ENCODE measurements at places on chromosomes 13 and 19.

- DNase-seq = no peak
Measured at GRCh38 chr19:50833802-50834167, 411 bp upstream of the KLK15 start.

DNA sequence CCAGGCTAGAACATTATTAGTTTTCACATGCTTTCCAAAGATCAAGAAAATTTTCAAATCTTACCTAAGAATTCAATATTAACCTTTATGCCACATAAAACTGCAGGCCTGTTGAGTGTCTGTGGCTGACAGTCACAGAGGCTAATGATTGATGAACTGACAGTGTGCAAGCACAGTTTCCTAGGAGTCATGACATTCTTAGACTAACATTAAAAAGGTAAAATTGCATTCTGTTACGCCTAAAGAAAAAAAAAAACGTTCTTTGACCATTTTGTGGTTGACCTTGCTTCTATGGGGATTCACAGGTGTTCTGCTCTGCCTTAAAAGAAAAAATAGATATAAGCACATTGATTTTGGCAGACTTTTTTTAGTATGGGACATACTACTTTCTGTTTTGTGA is 1776.2 kb downstream of the PCDH9 start:
- no peak for DNase-seq

GRCh38 chr13:54175466-54175865 is 1146.9 kb downstream of the OLFM4 start:
- DNase-seq = no peak

GRCh38 chr19:45953676-45954075 is 20.0 kb downstream of the NOVA2 start:
- no peak for DNase-seq

- DNase-seq = no peak
Measured at GRCh38 chr13:31768351-31768750, 29.0 kb downstream of the RXFP2 start.

DNA sequence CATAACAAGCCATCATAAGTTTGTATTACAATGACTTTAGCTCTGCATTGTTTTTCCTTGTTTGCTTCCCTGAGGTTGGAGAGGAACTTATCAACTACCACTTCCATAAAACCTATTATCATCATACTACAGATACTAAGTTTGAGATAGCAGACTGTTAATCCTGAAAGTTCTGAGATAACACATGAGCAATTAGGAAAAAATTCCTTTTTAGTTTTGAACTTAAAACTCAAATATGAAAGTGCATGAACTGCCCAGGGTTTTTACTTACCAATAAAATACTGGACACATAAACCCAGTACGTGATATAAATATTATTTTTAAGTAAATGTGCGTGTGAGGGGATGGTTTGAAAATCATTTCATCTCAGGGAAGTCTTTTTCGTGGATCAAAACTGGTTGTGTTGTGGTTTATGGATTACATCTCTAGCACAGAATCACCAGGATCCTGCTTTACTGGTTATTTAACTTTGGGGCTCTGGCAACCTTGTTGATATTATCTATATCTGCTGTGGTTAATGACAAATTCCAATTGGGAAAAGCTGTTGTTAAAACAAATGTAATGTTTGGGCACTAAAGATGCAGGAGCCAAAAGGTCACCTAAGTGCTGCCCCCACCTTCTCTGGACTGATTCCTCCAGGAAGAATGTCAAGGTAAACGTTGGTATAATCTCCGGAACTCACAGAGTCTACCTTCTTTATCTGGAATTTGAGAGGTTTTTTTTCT is 12.4 kb downstream of the CDX2 start:
- no peak for DNase-seq

DNA sequence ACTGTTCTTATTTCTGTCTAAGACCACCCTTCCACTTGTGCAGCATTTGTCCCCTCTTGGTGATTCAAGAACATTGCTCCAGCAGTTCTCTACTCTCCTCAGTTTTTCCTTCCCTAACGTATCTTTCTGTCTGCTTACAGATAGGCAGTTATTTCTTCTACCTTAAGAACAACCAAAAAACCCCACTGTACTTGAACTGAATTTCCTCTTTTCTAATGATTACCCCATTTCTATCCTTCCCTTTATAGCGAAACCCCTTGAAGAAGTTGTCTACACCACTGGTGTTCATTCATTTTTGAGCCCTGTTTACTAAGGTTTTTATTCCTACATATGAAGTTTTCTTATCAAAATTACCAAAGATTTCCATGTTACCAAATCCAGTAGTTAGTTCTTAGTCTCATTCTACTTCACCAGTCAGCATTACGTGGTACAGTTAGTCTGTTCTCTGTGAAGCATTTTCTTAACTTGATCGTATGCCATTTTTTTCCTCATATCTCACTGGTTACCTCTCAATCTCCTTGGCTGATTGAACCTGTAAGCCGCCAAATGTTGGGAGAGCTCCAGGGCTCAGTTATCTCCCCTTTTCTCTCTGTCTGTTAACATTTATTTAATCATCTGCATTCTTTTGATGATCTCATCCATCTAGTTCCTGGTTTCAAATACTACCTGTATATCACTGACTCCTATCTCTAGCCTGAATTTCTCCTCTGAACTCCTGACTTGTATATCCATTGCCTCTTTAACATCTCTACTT is 9.0 kb downstream of the LSM14A start:
- no peak for DNase-seq

- no peak for DNase-seq
Measured at GRCh38 chr13:51269039-51269438, 46.8 kb downstream of the FAM124A start.

- DNase-seq = peak; percentile 96
Measured at GRCh38 chr19:11293433-11294389, 2.2 kb upstream of the TSPAN16 start.

DNA sequence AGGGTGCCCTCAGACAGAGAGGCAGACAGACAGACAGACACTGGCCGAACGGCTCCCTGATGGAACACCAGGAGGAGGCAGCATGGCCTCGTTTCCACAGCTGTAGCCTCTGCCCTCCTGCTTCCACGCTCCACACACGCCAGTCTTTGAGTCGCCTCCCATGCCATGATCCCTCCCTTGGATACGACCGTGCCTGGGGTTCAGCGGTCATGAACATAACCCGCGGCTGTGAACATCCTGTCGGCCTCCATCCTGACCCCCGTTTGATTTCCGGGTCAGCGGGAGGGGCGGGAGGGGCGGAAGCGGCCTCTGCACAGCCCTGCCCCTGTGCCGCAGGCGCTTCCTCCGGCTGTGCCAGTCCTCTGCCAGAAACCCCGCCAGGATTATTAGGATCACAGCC is 23.4 kb downstream of the GP6 start:
- DNase-seq = peak; percentile 82

DNA sequence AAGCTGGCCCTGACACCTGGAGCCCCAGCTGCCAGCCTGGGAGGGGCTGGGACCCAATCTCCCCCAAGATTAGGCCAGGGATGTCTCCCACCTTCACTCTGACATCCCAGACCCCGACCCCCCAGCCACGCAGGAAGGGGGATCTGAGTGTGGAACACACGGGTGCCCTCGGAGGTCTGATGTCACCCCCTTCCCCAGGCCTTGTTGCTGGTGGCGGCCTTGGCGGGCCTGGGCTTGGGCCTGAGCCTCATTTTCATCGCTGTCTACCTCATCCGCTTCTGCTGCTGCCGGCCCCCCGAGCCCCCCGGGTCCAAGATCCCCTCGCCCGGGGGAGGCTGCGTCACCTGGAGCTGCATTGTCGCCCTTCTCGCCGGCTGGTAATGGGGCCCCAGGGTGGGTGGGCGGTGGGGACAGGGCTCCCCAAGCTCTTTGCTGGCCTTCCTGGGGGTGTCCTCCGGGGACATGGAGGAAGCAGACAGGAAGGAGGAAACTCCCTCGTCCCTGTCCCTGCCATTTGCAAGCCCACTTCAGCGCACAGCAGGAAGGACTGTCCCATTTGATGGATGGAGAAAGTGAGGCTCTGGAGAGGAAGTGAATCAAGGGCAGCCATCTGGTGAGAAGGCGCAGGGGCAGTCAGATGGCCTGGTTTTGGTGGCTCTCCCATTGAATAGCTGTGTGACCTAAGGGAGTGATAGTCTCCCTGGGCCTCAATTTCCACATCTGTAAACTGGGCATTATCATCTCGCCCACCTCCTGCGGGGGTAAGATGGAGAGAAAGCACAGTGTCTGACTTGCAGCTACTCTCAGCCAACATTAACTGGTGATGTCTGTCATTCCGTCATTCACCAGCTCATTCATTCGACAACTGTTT is 3.9 kb downstream of the TTYH1 start:
- DNase-seq = no peak

GRCh38 chr19:52464798-52465470 is 11.6 kb downstream of the ZNF578 start:
- DNase-seq = peak; percentile 29

DNA sequence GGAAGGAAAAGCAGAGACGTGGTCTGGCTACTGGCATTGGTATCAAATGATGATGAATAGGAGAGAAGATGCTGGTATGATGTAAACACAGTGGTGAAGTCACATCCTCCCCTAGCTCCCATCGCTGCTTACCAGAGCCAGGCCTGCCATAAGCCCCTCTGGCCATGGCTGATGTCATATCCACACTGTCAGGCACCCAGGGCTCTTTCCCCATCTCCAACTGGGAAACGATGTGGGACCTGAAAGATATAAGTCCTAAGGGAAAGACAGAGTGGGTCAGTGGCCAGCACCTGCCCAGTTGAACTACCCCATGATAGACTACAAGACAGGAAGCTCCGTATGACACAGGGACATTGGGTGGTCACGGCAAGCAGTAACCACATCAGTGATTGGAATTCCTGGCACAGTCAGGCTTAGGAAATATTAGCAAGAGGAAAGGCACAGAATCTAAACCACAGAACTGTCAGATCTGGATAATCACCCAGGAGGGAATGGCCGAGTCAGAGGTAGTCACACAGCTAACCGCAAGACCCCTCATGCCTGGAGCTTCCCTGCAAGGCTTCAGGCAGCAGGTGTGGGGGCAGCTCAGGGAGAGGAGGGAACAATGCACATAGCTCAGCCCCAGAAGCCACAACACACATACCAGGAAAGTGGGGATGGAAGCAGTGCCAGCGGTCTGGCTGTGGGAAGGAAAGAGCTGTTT is 3.8 kb downstream of the ZNF792 start:
- DNase-seq = peak; percentile 97

GRCh38 chr19:56637976-56638555 is 4.9 kb upstream of the SMIM17 start:
- DNase-seq = peak; percentile 67

DNA sequence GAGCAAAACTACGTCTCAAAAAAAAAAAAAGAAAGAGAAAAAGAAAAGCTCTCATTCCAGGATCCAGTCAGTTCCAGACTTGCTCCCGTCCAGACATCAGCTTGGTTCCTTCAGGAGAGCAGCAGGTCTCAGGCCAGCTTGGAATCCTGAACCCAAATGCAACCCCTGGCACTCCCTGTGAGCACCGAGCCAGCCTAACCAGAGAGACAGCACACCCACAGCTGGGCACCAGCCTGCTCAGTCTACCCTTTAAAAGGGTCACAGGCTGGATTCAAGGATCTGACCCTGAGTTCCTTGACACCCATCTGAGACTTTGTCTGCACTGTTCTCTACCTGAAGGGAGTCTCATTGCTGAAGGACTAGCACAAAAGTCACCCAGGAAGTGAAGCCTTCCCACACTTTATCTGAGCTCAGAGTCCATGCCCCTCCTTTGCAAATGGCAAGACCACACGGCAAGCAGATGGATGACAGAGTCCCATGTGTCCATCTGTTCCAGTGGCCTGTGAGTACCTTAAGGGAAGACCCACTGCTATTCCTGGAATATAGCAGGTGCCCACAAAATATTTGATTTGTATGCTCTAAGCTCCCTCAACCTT is 1.4 kb downstream of the PEPD start:
- no peak for DNase-seq

- no peak for DNase-seq
Measured at GRCh38 chr13:63107179-63107943, 1691.7 kb upstream of the PCDH20 start.

GRCh38 chr19:13902993-13903555 is 2.8 kb downstream of the BRME1 start:
- DNase-seq = no peak

- DNase-seq = no peak
Measured at GRCh38 chr19:4980838-4981680, 12.1 kb downstream of the KDM4B start.

DNA sequence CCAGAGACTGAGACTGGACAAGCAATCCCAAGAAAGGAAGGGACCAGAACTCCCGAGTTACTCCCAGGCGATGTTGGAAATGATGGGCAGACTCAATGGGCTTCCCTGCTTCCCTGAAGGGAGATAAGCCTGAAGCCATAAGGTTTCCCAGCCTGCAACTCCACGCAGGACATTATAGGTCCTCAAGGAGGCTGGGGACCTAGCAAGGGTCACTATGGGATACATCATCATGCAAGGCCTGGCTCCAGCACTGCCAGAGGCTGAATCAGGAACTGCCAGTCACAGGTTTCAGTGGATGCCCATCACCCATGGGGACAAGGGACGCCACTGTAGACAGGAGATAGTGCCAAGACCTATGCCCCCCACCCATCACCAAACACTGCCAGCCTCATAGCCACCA is 338.7 kb downstream of the IRS2 start:
- no peak for DNase-seq

- DNase-seq = no peak
Measured at GRCh38 chr19:14378890-14379289, 2.4 kb upstream of the ADGRE5 start.

DNA sequence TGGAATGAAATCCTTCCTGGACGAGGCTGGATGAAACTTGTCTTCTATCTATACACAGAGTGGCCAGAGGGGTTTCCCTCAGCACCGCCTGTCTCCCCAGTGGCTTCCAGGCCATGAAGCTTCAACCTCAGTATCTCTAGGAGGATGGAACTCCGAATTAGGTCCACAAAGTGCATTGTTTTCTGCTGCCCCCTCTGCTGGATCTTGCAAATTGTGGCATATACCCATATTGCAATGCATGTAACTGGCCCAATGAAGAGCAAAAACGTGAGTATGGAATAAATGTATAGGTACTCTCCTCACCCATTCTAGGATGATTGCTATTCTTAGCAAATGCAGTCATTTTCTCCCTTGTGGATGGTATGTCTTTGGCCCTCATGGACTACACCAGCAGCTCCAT is 14.7 kb upstream of the LILRB4 start:
- no peak for DNase-seq

DNA sequence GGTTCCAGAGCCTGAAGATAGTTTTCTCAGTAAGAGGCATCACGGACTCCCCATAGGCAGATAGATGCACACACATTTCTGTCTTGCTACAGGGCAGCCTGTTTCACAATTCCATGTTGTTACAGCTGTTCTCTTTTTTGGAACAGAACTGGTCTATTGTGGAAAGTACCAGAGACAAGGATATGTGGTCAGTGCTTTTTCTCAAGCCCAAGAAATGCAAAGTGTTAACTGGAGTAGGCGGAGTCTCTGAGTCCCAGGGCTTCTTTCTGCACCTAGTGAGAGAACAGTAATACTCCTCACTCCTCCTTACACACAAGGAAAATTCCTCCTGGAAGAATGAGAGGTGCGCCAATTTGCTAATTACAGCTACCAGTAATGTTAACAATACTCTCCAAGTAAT is 141.6 kb upstream of the ARGLU1 start:
- no peak for DNase-seq

GRCh38 chr13:106233134-106233735 is 302.2 kb downstream of the EFNB2 start:
- DNase-seq = no peak

- peak; percentile 29 for DNase-seq
Measured at GRCh38 chr19:39679056-39679790, 23.5 kb downstream of the LGALS16 start.

GRCh38 chr19:31560086-31561060 is 211.1 kb upstream of the TSHZ3 start:
- DNase-seq = no peak

Data from Daoy (cell line).